Mesenteric fat pad (tissue), 1 donor: ENCODE measurements at places on chromosomes 16 and 17. TPM values are rescaled to one million over a fixed set of nuclear protein-coding genes. Genes with fewer than 3 reads are reported as not detected.

DNA sequence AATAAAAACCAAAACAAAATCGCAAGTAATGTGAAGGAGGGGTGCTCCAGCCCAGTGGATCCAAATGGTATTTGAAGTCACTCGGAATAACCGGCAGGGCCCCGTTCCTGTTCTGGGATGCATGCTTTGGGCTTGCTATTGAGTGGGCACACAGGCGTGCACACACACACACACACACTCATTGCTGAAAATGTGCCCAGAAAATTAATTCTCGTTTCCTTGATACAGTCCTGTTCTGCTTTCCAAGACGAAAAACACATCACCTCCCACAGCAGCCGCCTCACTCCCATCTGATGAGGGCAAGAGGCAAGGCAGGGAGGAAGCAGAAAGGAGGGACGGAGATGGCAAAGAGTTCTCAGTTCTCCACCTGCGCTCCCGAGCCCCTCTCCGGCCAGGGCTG, 62.2 kb upstream of the SDK2 start:
- DNase-seq: peak; percentile 55

GRCh38 chr17:44086364-44087311, 16.1 kb downstream of the G6PC3 start:
- no peak for DNase-seq

GRCh38 chr16:88697831-88698615, 8.2 kb downstream of the RNF166 start:
- DNase-seq: no peak

GRCh38 chr17:40791787-40792436, 7.8 kb downstream of the KRT28 start:
- DNase-seq: no peak

GRCh38 chr17:7851438-7852261, 3.2 kb upstream of the TMEM88 start:
- peak; percentile 97 for DNase-seq

- no peak for DNase-seq
Observed at GRCh38 chr17:1577583-1578013, 15.0 kb upstream of the PITPNA start.

- peak; percentile 53 for DNase-seq
Observed at GRCh38 chr17:6177941-6178694, 107.9 kb downstream of the WSCD1 start.

- no peak for DNase-seq
Observed at GRCh38 chr17:17806035-17806434, 30.8 kb downstream of the SREBF1 start.

- no peak for DNase-seq
Observed at GRCh38 chr16:69182730-69183416, 4.1 kb upstream of the SNTB2 start.

GRCh38 chr17:77528516-77529327, 388.0 kb downstream of the SEC14L1 start:
- DNase-seq: peak; percentile 77

DNA sequence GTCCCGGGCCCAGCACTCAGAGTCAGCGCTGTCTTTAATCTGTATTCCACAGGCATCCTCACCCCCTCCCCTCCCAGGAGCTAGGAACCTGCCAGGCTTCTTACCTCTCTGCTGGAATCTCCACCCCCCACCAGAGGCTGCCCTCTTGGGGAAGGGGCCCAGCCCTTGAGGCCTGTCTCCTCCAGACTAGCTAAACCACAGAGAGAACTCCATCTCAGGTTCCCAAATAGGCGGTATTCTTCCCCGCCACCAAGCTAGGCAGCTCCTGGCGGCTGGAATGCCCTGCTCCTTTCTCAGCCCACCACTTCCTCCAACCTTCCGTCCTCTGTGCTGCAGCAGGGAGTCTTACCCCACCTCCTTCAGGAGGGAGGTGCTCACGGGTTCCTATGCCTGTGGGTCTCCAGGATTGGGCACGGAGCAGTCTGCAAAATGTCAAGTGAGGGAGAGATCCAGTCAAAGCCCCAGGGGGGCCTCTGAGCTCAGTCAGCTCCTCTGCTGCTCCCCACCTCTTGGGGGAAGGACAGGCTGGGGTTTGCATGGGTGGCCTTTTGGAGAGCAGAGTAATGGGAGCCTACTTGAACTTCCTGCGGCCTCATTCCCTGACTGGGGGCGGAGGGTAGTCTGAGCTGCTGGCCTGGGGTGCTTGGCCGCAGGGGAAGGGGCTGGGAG, 55.7 kb downstream of the SREBF1 start:
- DNase-seq: no peak

DNA sequence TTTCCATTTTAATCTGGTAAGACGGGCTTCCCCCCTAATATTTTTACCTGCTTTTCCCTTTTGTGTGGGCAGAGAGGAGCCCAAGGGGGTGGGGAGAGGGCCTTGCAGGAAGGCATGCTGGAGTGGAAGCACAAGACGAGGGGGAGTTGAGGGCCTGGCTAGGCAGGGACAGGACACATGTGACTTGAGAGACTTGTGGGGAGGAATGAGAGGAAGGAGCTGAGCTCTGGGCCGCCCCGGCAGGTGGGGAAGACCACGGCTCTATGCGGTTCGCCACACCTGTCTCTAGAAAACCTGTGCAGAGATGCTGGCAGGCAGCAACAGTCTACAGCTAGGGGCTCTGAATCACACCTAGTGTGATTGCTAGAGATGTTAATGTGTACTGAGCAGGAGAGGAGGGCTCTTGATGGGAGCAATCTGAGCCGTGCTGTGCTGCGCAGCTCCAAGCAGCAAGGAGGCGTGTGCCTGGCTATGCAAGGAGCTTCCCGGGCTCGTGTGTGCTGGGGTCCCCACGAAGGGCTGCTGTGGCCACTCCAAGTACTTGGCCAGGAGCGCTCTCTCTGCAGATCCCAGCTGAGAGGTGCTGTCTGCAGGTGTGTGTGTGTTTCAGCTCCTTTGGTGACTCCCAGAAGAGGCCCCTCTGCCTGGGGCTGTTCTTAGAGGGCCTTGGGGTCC, 50.2 kb downstream of the PDPK1 start:
- no peak for DNase-seq

DNA sequence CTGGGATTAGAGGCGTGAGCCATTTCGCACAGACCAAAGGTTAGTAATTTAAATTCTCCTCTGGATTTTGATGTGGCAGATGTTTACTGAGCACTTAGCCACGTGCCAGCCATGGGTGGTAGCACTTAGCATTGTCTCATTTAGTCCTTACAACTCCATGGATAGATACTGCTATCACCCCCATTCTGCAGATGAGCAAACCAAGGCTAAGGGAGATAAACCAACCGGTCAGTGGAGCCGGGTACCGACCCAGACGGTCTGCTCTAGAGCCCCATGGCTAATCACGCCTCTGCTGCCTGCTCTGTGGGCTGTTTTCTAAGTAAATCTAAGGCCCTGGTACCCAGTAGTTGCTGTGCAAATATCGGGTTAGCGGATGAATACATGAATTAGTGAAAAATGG, 12.6 kb upstream of the ADGRG1 start:
- no peak for DNase-seq

- peak; percentile 91 for DNase-seq
Observed at GRCh38 chr17:36533935-36534839, 481 bp downstream of the MYO19 start.

GRCh38 chr17:13541032-13541480, 60.7 kb downstream of the HS3ST3A1 start:
- no peak for DNase-seq

DNA sequence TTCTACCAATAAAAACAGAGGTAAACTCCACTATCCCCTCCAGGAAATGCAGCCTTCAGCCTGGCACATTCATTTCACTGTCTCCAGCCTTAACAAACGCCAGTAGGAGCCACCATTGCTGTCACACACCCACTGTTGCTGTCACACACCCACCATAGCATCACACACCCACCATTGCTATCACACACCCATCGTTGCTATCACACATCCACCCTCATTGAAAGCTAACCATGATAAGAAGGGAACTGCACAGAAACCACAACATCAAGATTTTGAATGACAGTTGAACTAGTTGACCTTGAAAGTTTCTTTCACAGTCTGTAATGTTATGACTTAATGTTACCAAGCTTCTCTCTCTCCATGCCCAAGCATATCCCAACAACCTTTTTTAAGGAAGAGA, 38.1 kb downstream of the SHCBP1 start:
- DNase-seq: no peak

- no peak for DNase-seq
Observed at GRCh38 chr16:70483426-70483825, 29.0 kb downstream of the FCSK start.

- no peak for DNase-seq
Observed at GRCh38 chr17:65005858-65006257, 50.7 kb downstream of the GNA13 start.

GRCh38 chr17:46885415-46886309, 34.3 kb downstream of the WNT9B start:
- DNase-seq: no peak

- DNase-seq: no peak
Observed at GRCh38 chr16:47753659-47754058, 292.5 kb downstream of the PHKB start.

DNA sequence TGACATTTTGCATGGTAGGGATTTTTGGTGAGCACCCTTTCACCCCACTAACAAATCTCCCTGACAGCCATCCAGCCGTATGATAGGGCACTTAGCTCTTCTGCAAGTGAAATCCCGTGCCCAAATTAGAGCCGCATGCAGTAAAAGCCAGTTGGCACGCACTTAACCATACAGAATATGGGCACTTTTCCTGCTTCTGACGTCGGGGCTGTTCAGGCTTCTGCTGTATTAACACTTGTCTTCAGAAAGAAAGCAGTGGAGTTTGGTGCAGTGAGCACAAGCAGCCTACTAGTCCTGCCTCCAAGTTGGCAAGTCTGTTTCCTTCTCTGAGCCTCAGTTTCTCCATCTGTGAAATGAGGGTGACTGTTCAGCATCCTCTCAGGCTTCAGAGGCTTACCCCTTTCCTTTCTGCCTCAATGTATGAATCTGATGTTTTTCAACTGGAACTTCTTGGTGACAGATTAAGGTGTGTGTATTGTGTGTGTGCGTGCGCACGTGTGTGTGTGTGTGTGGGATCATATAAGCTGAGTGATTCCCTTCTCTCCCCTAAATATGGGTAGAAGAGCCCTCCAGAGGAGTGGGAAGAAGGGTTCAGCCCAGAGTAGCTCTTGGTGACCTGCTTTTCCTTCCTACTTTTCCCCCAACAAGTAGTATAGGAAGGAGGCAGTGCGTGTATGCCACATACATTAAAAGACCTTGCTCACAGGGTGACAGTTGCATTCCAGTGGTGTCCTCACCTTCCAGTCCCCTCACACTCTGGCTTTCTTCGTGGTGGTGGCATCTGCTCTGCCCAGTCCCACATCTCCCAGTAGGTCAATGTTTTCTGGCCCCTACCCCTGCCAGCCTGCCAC, 19.0 kb downstream of the IGF2BP1 start:
- no peak for DNase-seq

GRCh38 chr17:49872754-49873377, 25.0 kb upstream of the TAC4 start:
- DNase-seq: no peak

DNA sequence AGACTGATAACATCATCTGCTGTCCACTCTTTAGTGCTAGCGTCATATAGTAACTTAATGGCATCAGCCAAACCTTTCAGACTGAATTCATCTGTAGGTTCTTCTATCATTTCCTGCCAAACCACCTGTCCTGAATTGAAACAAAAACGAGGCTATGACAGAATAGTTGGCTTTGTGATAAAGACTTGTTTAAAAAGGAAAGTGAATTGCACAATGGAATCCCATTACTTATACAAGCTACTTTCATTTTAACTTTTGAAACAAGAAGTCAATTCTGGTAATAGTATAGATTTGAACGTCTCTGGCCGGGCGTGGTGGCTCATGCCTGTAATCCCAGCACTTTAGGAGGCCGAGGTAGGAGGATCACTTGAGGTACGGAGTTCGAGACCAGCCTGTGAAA, 18.2 kb downstream of the LASP1NB start:
- no peak for DNase-seq

- DNase-seq: no peak
Observed at GRCh38 chr16:89785523-89786155, 30.8 kb downstream of the FANCA start.

GRCh38 chr17:50123649-50124349, 6.2 kb downstream of the SAMD14 start:
- no peak for DNase-seq

DNA sequence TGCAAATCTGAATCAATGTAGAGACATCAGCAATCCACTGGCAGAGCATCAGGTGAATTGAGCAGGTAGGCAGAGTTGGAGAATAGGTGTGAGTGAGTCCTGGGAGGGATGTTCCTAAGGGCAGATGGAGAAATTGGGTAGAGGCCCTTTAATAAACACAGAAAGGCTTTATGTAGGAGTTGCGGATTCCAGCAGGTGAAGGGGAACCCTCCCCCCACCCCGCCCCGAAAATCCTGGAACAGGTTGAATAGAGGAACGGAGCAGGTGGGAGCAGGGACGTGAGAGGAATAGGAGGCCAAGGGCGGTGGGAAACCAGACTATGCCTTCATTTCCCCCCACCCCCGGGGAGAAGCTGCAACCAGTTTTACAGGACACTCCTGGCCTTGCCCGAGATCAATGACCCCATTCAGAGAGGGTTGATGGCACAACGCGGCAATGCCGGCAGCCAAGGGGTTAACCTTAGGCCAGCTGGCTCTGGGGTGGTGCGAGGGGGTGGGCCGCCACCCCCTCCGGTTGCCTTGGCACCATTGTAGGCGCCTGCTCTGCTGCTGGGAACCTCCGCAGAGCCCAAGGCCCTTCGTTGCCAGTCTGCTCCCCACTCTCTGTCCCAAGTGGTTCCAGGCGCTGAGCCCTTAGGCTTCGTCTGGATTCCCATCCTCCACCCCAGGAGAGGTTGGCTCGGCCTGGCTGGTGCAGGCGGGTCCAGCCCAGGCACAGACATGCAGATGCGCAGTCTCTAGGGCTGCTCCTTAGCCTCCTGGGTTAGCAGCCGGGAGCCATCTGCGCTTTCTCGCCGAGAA, 814 bp upstream of the RUNDC3A start:
- DNase-seq: no peak

DNA sequence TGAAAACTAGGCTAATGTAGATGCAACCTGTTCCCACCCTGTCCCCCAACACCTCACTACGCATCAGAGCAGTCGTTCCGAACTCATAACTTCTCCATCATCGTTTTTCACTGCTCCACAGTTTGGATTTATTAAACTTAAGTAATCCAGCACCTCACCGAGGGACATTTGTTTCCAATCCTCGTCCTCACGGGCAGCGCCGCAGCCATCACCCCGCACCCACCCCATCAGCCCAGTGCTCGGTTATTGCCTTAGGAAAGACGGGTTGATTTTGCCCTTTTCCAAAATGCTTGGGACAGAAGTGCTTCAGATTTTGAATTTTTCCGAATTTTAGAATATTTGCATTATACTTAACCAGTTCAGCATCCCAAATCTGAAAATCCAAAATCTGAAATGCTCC, 71.0 kb upstream of the DOC2B start:
- no peak for DNase-seq

GRCh38 chr17:31155208-31155810, 60.5 kb downstream of the NF1 start:
- DNase-seq: no peak

GRCh38 chr16:68503334-68503733, 35.8 kb upstream of the ZFP90 start:
- no peak for DNase-seq

NEUROD2 gene
- not detected for total RNA-seq

COX10 gene
- 15.7 TPM for total RNA-seq

ITGB3 gene
- 17.9 TPM for total RNA-seq

CANT1 gene
- 37.9 TPM for total RNA-seq

SLC12A3 gene
- not detected for total RNA-seq

IL17C gene
- not detected for total RNA-seq

IL21R gene
- total RNA-seq: 0.22 TPM

GP1BA gene
- not detected for total RNA-seq

EMC8 gene
- total RNA-seq: 31.5 TPM

CALB2 gene
- 190 TPM for total RNA-seq

KRT20 gene
- 1.2 TPM for total RNA-seq

ZNF469 gene
- 2.5 TPM for total RNA-seq
